Head of caudate nucleus (tissue), 42 donors: ENCODE measurements at places on chromosomes 4 and X.

GRCh38 chr4:158121161-158121579 lies 51.7 kb downstream of the GASK1B start:
- no peak for DNase-seq

- DNase-seq = peak; percentile 81
Observed at GRCh38 chr4:2436301-2436700, 17.5 kb downstream of the CFAP99 start.

DNA sequence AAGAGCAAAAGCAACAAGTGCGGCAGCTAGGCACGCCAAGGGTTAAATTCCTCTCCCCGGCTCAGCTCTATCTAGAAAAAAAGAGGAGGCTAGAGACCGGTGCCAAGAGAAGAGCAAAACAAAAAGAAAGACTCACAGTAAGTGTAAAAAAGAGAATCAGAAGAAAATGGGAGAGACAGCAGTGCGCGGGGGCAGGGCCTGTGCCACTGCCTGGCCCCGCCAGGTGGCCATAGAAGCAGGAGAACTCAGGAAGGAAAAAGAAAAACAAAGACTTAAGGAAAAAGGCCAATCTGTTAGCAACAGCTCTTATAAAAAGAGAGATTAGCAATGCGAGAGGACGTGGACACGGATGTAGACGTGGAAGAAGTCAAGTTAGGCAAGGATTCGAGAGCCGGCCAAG lies 3.2 kb downstream of the ACOX3 start:
- no peak for DNase-seq

GRCh38 chrX:110034036-110034435 lies 31.1 kb downstream of the TMEM164 start:
- DNase-seq = no peak

DNA sequence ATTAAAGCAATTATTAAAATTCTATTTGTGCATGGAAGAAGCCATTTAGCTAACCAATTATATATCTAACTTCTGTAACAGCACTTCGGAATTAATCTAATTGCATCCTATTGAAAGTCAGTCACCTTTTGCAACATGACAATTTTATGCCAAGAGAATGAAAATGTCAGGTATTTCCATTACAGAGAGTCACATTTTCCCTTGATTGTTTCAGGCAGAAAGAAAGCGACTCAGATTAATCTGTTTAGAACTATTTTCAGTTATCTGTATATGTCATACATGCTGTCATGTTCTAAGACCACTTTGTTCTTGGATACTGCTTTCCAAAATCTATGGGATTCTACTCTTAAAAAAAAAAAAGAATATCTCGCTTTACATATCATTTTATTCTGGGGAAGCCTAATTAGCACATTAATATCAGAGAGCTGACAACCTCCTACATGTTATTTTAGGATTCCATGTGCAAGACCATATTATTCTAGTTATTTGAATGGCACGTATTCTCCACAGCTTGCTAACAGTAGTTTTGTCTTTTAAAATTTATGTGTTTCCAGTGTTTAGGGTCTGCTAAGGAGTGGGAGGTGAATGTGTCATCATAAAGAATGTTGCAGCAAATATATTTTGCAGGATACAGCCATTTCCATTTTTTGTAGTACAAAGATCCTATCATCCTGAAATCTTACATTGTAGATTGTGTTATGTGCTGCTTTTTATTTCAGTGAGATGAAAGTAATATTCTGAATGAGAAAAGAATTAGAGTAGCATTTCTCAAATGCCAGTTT lies 31.7 kb downstream of the GALNT7 start:
- no peak for DNase-seq

- no peak for DNase-seq
Observed at GRCh38 chrX:13691841-13692371, 3.0 kb downstream of the RAB9A start.

- DNase-seq = no peak
Observed at GRCh38 chr4:32472918-32473317, 1752.7 kb downstream of the PCDH7 start.

DNA sequence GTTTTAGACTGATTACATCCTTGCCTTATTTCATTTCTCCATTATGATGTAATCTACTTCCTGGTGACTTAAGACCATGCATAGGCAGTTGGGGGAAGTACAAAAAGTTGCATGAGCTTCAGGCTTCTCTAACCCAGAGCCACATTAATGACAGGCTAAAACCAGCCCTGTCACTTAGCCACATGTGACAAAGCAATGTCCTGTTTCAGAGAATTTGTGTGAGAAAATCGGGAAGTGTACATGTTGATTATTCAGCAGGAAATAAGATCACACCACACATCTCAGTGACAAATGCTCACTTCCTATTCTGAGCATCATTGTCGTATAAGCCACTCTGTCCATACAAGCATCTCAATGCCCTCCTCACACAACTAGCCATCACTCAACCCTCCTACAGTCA lies 98.5 kb upstream of the MAGEB16 start:
- no peak for DNase-seq

GRCh38 chr4:153522802-153523094 lies 56.6 kb downstream of the TMEM131L start:
- DNase-seq = no peak

DNA sequence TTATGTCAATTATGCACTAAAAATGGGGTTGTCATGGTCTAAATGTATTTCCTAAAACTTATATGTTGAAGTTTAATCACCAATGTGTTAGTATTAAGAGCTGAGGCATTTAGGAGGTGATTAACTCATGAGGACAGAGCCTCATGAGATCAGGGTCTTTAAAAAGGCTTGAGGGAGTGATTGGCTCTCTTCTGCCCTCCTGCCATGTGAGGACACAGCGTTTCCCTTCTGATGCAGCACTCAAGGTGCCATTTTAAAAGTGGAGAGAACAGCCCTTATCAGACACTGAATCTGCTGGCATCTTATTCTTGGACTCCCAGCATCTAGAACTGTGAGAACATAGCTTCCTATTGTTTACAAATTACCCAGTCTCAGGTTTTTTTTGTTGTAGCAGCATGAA lies 581.7 kb downstream of the KCNIP4 start:
- no peak for DNase-seq

DNA sequence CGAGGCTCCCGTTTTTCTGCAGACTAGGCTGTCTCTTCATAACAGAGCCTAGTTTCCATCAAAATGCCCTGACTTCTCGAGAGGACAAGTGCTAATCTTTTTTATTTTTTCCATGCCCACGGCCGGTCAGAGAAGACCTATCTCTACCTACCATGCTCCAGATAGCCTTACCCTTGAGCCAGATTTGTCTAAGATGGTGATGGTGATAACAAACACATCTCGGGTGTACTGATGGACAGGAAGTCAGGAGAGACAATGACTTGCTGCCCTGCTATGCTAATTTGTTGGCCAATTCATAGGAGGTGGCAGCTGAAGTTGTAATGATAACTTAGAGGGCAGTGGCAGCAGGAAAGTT lies 42.2 kb upstream of the NKRF start:
- no peak for DNase-seq

- DNase-seq = no peak
Observed at GRCh38 chr4:104829761-104830160, 316.9 kb upstream of the TET2 start.
